Tracheal epithelial cell (primary cell): ENCODE measurements at places on chromosomes 7 and 10. TPM values are rescaled to one million over a fixed set of nuclear protein-coding genes. Genes with fewer than 3 reads are reported as not detected.

The FEZF1 gene
- not detected in 2 replicates for total RNA-seq

The ZNF467 gene
- total RNA-seq = 0.43 and 1.2 TPM in 2 replicates

The GRM3 gene
- total RNA-seq = not detected in 2 replicates

The PLEKHA1 gene
- total RNA-seq = 46.0 and 46.9 TPM in 2 replicates

The PNLIPRP2 gene
- total RNA-seq = not detected in 2 replicates

The NEUROD6 gene
- not detected in 2 replicates for total RNA-seq

The PFKFB3 gene
- total RNA-seq = 17.3 and 68.4 TPM in 2 replicates

The ANKRD16 gene
- total RNA-seq = 8.9 and 10.4 TPM in 2 replicates

The OPALIN gene
- total RNA-seq = not detected in 2 replicates

The ADCYAP1R1 gene
- total RNA-seq = not detected in 2 replicates

The CDH23 gene
- total RNA-seq = under 0.01 TPM in 1 of 2 replicates, not detected in the other

The TMEM139 gene
- total RNA-seq = 3.0 and 13.5 TPM in 2 replicates

The ANXA8L1 gene
- total RNA-seq = 183 and 261 TPM in 2 replicates
